ENCODE measurements at places on chromosomes 1 and 21.

GRCh38 chr1:10694633-10695627, 101.5 kb downstream of the CASZ1 start:
- H3K36me3 ChIP-seq, result no peaks in the 10 kb centered on the region
- H3K27me3 ChIP-seq, result peaks cover 29% of the 10 kb centered on the region
- no peak overlapping the region for H3K27ac ChIP-seq
- peak; percentile 91 for DNase-seq
- H3K4me1 ChIP-seq, result peaks cover 24% of the 10 kb centered on the region

DNA sequence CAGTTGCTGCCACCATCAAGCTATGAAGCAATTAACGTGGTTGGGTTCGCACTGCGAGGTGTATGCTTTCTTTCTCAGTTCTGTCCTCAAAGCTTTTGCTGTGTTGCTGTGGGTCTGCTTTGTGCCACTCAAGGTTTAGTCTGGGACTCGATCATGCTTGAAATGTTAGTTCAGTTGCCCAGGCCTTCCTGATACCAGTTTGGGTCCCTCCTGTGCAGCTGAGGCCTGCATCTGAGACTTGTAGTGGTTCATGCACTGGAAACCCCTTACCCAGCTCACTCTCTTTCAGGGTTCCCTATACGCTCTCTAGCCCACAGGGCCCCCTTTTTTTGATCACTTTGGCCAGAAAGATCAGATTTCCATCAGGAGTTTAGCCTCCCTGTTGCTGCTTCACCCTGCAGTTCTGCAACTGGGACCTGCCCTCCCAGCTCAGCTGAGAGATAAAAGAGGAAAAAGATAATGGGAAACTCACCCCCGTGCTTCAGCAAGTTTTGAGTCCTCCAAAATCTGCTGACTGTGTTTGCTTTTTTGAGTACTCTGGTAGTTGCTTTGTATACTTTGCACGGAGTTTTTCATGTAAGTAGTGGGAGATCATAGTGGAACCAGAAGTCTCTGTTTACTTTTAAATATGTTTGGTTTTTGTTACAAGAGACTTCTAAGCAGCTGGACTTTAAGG, 317.0 kb downstream of the HHAT start:
- H3K27me3 ChIP-seq, result no peaks in the 10 kb centered on the region
- H3K36me3 ChIP-seq, result no peaks in the 10 kb centered on the region
- no peak for DNase-seq
- H3K4me3 ChIP-seq, result no peak overlapping the region
- no peaks in the 10 kb centered on the region for H3K4me1 ChIP-seq
- H3K27ac ChIP-seq, result no peak overlapping the region

DNA sequence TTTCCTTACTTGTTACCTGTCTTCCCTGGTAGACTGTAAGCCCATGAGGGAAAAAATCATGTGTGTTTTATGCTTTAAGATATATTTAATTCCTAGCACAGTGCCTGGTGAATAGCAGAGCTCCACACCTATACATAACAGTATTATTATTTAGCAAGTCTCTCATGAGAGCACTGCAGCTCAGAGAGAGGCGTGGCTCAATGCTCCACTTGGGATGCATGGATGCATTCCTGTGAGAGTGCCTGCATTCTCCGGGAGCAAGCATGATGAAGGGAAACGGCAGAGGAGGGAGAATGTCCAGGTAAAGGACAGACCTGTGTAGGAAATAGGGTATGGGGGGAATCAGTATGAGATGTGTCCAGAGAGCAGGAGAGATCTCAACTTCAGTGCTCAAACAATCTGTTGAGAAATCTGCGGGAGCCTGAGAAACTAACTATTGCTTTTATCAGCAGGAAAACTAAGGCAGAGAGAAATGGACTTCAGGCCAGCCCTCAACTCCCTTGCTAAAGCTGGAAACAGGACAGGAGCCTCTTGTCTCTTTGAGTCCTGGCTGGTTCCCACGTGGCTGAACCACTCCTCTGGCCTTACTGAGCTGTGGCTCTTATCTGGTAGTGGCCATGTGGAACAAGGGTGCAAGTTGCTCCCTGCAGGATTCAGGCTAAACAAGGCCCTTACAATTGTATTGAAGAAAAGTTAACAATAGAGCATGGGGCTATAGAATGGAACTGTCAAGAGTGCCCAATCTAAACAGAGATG, 113.1 kb downstream of the KCNN3 start:
- no peak for DNase-seq
- H3K36me3 ChIP-seq, result no peaks in the 10 kb centered on the region
- H3K4me1 ChIP-seq, result no peaks in the 10 kb centered on the region
- H3K4me3 ChIP-seq, result no peak overlapping the region
- H3K27me3 ChIP-seq, result peaks cover 24% of the 10 kb centered on the region
- no peak overlapping the region for H3K27ac ChIP-seq

DNA sequence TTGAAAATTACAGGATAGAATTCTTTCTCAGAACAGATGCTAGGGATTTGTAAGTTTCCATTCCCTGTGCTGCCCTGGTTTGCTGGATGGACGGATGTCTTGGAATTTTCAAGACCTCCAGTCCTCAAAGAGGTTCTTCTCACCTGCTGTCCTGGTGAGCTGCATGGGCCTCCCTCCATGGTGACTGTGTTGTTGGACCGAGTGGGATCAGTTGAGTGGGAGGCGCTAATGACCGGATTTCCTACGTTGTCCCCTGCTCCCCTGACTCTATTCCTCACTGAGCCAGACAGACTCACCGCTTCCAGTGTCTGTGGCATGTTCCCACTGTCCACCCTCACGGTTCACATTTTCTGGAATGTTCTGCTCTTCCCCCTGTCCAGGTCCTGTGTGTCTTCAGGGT, 229.8 kb downstream of the CAMTA1 start:
- H3K27ac ChIP-seq, result no peak overlapping the region
- H3K36me3 ChIP-seq, result no peaks in the 10 kb centered on the region
- no peaks in the 10 kb centered on the region for H3K27me3 ChIP-seq
- no peak for DNase-seq
- no peak overlapping the region for H3K4me3 ChIP-seq
- H3K4me1 ChIP-seq, result no peaks in the 10 kb centered on the region

All from WTC11 (cell line).